Activated naive CD4-positive, alpha-beta T cell treated with anti-CD3 and anti-CD28 coated beads for 36 hours (primary cell): ENCODE measurements at places on chromosomes 7 and 10.

- no peak for DNase-seq
Measured at GRCh38 chr7:2075811-2076210, 156.9 kb downstream of the MAD1L1 start.

DNA sequence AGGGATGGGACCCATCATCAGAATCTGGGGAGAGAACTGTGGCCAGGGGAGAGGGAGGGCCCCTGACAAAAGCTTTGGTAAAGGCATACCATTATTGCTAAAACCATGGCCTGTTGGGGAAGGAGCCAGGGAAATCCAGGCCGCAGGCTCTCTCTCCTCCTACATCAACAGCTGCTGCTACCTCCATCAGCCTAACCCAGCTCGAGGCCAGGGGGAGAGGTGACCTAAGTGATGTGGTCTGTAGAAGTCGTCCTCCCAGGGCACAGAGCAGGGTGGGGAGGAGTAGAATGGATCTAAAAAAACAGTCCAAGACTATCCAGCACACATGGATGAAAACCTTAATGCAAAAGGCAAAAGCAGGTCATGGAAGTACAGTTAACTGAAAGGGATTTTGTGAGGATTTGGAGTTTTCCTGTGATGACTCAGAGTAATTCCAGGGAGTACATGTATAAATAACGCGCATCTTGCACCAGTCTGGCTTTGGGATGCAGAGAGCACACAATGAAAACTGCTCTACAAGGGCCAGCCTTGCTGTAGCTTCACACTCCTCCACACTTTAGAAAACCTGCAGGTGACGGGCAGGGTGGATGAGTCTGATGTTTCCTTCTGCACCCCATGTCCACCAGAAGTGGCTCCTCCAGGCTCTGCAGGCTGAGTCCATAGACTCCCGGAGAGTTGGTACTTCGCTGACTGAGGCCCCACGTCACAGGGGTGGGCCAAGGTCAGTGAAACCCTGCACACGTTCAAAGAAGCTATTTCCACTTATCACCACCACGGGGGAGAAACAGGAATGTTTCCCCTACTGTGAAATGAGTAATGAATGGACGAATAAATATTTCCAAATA lies 38.5 kb upstream of the MSMB start:
- DNase-seq = no peak

GRCh38 chr10:118827053-118827452 lies 72.3 kb upstream of the CACUL1 start:
- DNase-seq = no peak

DNA sequence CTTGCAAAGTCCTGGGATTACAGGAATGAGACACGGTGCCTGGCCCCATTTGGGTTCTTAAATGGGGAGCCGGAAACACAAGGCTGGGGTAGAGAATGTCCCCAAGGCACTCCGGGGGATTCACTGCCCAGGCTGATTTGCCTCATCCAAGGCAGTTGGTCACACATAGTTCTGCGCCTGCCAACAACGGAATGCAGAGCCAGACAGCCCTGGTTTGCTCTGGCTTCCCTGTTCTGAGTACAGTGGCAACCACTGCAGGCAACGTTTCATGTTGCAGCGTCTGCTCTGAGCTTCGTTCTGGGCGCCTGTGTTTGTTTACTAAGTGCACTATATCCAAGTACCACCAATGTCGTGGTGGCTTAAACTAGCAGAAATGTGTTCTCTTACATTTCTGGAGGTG lies 61.7 kb upstream of the C1QL3 start:
- DNase-seq = no peak

- no peak for DNase-seq
Measured at GRCh38 chr10:60107308-60107976, 201.1 kb upstream of the CCDC6 start.

DNA sequence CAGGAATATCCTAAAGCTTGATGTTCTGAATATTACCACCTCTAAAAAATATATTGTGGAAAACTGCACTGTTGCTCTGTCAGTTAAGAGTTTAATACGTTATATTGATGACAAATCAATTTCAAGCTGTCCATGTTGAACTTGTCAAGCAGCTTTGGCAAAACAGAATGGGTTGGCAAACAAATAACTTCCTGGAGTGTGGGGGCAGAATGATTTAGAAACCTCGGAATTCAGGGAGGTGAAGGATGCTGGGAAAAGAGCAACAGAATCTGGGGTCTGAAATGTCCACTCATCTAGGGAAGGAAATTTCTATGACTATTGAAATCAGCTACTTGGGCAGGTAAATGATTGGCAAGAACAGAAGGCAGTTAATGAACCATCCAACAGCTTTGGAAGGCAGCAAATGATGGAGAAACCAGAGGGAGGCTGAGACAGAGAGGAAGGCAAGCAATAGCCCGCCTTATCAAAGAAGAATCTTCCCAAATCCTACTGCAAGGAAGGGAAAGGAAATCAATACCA lies 95.1 kb upstream of the PALS2 start:
- no peak for DNase-seq

- DNase-seq = no peak
Measured at GRCh38 chr7:43535031-43535451, 47.9 kb upstream of the STK17A start.

GRCh38 chr7:2787251-2787951 lies 56.7 kb downstream of the GNA12 start:
- DNase-seq = no peak

DNA sequence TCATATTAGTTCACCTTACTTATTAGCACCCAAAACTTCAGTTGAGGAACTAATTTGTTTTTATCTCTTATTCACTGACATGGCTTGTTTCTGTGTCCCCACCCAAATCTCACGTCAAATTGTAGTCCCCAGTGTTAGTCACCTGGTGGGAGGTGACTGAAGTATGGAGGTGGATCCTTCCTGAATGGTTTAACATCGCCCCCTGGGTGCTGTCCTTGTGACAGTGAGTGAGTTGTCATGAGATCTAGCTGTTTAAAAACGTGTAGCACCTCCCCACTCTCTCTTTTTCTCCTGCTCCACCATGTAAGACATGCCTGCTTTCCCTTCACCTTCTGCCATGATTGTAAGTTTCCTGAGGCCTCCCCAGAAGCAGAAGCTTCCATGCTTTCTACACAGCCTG lies 75.0 kb upstream of the HECTD2 start:
- peak; percentile 38 for DNase-seq

DNA sequence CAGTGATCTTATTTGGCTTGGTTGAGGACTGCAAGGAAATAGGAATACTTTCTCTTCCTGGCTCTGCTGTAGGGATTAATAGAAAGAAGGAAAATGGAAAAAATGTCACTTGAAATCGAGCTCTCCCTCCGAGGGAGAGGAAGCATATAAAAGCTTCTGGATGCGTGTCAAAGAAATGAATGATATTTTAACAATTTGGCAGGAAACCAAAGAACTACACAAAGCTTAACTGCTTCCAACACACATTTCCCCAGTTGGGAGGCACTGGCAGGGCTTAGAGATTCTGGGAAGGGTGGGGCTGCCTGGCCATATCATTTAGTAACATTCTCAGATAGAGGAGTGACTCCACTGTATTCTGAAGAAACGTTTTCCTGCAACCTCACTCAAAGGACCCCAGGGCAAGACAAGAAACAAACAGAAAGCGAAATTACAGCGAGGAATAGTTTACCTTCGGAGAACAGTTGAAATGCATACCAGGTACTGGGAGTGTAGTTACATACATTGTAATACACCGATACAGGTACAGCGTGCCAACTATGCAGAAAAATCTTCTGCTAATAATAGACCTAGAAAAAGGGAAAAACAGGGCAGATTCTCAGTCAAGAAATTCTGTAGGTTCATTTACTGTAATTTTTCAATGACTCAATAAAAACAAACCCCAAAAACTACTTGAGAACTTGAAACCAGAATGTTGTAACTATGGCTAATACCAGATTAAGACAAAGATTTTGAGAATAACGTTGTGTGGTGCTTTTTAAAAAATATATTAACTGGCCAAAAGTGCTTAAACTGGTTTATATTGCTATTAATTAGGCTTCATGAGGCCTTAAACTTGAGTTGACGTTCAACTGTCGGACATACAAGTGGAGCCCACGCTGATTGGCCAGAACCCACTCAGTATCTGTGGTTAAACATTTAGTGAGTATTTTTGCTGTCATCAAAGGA lies 75.7 kb upstream of the ASAH2 start:
- DNase-seq = no peak

- no peak for DNase-seq
Measured at GRCh38 chr7:67661-68395, 124.5 kb upstream of the FAM20C start.

DNA sequence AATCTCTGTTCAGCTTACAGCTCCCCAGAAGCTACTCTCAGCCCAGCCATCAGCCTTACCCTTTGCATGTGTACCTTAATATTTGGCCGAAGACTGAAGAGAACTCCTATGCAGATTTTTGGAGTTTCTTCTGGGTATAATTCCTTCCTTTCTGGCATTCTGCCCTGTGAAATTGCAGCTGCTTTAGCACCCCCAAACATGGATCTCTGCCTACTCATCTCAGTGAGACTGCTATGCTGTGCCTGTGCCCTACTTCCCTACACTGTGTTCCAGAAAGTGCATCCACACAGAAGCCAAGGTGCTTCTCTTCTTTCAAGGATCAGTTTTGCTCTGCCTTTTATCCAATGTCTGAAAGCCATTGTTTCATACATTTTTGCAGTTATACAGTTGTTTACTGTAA lies 81.6 kb downstream of the NPY start:
- no peak for DNase-seq
